ENCODE measurements at places on chromosomes 5 and 9.

GRCh38 chr5:177462021-177462670 lies 11.3 kb downstream of the DBN1 start:
- DNase-seq: no peak

GRCh38 chr9:137126786-137127185 lies 12.2 kb upstream of the GRIN1 start:
- DNase-seq: no peak

GRCh38 chr9:86069206-86069869 lies 30.0 kb downstream of the GOLM1 start:
- peak; percentile 10 for DNase-seq

GRCh38 chr9:34452568-34452967 lies 5.8 kb downstream of the FAM219A start:
- DNase-seq: no peak

DNA sequence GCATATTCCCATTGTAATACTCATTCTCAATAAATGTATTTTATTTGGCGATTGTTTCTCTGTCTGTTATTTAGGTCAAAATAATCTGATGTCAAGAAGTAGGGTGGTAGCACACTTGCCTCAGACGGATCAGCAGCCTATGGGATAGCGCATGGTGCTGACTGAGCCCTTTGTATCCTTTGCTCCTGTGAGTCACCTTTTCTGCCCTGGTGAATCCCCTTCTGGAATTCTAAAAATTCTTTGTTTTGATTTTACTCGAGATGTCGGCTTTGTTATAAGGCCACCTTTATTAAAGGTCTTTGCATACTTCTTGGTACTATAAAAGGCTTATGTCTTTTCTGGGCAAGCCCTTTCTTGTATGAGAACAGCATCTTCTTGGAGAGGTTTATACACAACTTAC lies 1187.8 kb downstream of the CDH9 start:
- DNase-seq: no peak
